ENCODE measurements at places on chromosomes 11 and 22.

DNA sequence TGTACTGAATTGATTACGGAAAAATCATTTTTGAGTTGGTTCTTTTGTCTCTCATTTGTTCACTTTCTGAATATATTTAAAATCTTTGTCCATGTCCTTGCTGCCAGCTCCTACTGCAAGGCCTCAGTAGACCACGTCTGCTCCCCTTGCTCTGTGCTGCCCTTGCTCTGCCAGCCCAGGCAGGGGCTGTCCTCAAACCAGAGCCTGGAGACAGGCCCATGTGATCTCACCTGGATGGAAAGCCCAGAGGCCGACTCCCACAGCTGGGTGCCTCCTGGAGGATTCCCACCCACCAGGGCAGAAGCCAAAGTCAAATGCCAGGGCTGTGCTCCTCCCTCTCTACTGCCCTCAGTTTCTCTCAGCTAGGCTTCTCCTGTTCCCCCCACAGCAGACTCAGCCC is 141.8 kb downstream of the NTM start:
- no peak for DNase-seq

DNA sequence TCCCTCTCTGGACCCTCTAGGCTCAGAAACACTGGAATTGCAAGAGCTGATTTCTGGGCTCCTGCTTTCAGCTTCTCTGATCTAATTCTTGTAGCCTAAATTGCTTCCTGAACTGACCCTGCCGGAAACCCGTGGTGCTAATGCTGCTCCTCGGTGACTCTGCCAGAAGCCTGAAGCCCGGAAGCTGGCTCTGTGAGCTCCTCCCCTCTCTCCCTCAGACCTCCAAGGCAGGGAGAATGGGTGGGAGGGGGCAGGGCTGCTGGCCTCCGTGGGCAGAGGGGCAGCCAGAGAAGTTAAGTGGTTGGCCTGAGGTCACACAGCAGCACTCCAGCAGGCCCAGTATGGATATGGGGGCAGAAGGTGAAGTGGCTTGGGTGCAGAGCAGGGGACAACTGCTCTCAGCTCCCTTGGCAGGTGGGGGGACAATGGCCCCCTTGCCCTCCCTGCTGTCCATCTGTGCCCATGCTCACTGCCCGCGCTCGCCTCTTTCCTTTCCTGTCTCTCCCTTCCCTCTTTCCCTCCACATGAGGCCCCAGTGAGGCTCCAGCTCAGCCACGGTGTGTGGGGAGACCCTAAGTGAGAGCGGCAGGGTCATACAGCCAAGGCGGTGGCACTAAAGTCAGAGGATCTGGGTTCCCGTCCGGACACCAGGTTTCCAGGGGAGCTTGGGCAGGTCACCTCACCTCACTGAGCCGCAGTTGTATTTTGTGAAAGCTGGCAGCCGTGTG is 16.2 kb downstream of the CAPN5 start:
- DNase-seq = no peak

DNA sequence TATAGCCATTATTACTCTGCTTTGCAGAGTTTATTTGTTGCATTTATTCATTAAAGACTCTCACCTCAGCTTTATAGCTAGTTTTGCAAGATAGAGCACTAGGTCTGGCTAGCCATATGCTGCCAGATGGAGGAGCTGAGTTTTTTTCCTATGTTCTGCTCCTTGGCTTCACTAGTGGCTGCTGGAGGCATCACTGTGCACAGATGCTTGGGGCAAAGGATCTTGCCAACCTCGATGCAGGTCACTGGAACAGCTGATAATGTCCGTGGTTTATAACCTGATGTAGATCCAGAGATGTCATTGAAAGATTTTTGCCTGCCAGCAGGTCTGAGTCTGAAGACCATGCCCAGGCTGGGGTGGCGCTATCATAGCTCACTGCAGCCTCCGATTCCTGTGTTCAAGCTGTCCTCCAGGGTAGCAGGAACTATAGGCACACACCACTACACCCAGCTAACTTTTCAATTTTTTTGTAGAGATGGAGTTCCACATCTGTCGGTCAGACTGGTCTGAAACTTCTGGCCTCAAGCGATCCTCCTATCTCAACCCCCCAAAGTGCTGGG is 63.2 kb downstream of the PACS1 start:
- DNase-seq = no peak

GRCh38 chr11:98423933-98424332 is 596.8 kb upstream of the CNTN5 start:
- no peak for DNase-seq

DNA sequence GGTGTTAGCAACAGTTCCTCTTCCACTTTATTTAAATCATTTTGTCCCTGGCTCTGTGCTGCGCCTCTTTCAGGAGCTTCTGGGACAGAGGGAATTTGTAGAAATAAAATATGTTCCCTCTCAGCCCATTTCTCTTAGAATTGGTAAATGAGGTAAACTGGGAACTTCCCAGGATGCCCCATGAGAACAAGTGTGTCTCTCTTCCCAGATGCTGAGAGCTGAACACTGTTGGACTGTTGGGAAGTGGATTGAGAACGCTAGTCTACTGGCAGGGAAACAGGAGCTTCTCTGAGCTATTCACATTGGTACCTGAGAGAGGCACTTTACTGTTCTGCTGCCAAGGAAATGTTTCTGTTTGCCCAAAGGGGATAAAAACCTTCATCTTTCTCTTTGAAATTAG is 4.0 kb downstream of the CRY2 start:
- no peak for DNase-seq

GRCh38 chr11:33125611-33126010 is 35.7 kb downstream of the CSTF3 start:
- no peak for DNase-seq

DNA sequence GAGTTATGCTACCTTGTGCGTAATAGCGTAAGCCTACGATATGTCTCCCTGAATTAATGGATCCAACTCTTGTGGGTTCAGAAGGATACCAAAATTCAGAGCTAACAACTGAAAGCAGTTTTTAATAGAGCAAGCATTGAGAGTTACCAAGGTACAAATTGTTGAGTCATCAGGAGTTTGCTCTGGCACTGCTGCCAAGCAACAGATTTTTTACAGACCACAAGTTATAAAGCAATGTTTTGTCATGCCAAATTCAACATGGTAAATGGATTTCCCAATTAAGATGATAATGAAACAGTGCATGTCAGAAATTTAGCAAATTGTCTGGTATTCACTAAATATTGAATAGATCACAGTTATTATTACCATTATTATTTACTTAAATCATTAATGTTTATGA is 295.6 kb downstream of the NELL1 start:
- DNase-seq = no peak

DNA sequence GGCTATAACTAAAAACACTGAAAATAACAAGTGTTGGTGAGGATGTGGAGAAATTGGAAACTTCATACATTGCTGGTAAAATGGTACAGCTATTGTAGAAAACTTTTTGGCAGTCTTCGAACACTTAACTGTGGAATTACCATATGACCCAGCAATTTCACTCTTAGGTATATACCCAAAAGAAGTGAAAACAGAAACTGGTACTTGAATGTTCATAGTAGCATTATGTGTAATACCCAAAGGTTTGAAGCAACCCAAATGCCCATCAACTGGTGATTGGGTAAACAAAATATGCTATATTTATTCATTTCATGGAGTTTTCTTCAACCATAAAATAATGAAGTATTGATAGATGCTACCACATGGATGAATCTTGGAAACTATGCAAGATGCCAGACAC is 40.8 kb upstream of the FTH1 start:
- no peak for DNase-seq

DNA sequence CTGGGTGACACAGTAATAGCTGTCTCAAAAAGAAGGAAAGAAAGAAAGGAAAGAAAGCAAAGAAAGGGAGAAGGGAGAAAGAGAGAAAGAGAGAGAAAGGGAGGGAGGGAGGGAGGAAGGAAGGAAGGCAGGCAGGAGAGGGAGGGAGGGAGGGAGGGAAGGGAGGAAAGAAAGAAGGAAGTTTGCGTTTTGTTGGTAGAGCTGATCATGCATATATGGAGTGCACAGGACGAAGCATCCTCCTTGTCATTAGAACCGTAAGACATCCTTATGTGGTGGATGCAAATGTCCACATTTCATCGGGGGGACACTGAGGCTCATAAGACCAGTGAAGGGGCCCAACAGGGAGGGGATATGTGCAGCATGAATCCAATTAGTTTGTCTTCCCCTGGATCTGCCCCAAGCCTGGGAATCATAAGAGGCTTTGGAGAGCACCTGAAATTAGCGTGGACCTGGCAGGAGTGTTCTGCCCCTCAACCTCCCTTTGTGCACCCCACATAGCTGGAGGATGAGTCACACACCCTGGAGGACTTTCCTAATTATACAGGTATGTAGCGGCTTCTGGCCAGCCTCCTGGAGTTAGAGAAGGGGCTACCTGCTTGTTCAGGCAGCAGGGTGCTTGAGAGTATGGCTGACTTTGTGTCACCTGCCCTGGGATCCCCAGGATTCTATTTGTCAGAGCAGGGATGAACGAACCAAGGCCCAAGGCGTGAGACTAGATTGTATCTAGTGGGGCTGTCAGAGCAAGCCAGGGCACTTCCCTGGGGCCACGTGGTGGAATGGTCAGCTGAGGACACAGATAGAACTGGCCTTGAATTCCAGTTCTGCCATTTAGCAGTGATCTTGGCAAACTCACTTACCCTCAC is 119.7 kb upstream of the CD82 start:
- no peak for DNase-seq

DNA sequence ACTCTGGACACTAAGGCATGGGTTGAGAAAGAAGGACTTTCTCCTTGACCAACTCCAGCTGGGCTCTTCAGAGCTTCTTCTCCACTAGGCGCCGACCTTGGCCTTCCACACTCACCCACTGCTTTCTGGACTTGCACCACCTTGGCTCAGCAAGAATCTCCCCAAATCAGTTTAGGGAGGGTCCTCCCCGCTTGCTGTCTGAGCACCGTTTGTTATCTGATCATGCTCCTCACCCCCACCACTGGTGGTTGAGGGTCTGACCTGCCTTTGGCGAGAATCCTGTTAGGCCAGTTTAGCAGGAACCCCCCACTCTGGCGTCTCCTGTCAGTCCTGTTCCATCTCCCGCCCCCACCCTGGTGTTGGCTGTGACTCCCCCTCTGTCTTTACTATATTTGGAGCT is 10.4 kb downstream of the APOL2 start:
- no peak for DNase-seq

GRCh38 chr22:45670981-45671782 is 452 bp upstream of the ATXN10 start:
- no peak for DNase-seq

GRCh38 chr11:71490044-71490730 is 36.9 kb upstream of the KRTAP5-7 start:
- DNase-seq = no peak

DNA sequence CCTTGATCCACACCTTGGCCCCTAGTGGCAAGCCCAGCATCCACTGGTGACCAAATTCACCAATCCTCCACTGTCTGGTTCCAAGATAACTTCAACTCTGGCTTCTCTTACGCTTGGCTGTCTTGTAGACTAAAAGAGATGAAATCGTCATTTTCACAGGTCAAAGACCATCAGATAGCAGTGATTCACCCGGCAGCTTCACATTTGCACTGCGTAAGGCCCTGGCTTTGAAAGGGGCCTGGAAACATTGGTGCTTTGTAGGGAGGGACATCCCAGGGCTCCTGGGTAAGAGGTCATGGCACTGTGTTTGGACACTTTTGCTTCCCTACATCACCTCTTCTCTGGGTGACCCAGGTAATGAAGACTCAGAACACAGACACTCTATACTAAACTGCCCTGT is 30.1 kb upstream of the FADD start:
- no peak for DNase-seq

DNA sequence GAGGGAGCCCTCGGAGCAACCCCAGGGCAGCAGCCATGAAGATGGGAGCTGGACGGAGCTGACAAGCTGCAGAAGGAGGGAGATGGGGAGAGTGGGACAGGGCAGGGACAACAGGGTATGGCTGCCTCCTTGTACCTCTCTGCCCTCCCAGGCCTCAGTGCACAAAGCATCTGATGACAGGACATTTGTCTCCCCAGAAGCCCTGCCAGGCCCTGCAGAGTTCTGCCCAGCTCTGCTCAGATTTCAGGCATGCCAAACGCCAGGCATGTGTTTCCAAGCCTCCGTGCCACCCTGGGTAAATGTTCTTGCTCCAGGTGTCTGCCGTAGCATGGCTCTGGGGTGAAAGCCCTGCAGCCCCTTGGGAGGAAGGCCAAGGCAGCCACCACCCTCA is 1.1 kb upstream of the IFITM10 start:
- DNase-seq = no peak

DNA sequence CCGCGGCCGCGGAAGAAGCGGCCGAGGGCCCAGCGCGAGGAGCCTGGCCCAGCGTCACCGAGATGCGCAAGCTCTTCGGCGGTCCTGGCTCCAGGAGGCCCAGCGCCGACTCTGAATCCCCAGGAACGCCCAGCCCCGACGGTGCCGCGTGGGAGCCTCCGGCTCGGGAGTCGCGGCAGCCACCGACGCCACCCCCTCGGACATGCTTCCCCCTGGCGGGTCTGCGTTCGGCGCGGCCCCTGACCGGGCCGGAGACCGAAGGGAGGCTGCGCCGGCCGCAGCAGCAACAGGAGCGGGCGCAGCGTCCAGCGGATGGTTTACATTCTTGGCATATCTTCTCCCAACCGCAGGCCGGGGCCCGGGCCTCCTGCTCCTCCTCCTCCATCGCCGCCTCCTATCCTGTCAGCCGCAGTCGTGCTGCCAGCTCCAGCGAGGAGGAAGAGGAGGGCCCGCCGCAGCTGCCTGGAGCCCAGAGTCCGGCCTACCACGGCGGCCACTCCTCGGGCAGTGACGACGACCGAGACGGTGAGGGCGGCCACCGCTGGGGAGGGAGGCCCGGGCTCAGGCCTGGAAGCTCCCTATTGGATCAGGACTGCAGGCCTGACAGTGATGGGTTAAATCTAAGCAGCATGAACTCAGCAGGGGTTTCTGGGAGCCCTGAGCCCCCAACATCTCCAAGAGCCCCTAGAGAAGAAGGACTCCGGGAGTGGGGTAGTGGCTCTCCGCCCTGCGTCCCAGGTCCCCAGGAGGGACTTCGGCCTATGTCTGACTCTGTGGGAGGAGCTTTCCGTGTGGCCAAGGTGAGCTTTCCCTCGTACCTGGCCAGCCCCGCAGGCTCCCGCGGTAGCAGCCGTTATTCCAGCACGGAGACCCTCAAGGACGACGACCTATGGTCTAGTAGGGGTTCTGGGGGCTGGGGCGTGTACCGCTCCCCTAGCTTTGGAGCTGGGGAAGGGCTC is 1.2 kb downstream of the ARHGEF17 start:
- no peak for DNase-seq
